ENCODE measurements at places on chromosomes 7 and 10.

DNA sequence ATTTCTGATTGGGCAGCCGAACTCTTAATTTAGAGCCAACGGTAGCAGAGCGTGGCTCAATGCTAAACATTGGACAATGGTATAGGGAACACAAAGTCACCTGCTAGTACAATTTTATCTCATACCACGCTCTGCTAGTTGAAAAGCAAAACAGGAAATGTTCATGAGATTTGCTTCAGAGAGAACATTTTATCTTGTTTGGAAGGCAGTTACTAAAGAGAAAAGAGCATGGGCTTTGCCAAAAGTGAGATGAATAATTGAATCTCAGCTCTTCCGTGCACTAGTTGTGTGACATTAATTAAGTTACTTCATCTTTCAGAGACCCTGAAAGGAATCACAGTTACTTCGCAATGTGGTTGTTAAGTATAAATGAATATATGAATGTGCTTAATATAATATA, 161.5 kb upstream of the FAM13C start:
- no peak for DNase-seq

DNA sequence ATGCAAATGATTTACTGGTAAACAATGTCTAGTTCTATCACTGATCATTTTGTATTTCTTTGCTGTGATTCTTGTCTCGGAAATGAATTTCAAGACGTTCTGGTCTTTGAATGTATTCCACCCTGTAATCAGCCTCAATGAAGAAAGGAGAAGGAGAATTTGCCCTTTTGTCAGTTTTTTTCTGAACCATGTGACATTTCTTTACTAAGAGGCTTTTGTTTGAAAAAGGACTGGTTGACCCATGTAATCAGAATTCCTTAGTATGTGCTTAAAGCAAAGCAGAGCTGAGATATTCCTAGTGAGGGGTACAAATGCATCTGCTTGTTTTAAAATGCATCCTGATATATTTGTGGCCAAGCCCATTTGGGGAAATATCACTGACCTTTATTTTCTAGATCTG, 581.6 kb downstream of the ETV1 start:
- no peak for DNase-seq

- no peak for DNase-seq
Measured at GRCh38 chr7:100166317-100166940, 2.0 kb downstream of the GAL3ST4 start.

- no peak for DNase-seq
Measured at GRCh38 chr7:123727071-123727837, 21.5 kb downstream of the WASL start.

GRCh38 chr7:138645284-138645683, 55.9 kb downstream of the SVOPL start:
- no peak for DNase-seq

DNA sequence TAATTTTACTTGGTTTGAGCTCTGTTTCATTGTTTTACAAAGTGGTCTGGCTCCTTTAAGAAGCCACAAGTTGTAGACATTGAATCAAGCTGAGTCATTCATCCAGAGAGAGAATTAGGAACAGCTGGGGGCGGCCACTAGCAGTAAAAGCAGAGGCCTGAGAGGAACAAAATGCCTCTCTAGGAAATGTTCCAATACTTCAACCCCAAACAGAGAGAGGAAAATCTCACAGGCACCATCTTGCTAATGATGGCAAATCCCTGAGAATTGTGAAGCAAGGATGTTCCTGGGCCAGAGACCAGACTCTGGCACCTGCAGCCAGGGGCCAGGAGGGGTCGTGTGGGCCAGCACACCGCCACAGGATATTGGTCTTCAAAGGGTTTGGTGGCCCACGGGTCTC, 26.5 kb upstream of the TRIL start:
- DNase-seq: no peak

GRCh38 chr10:99695761-99696160, 36.2 kb downstream of the COX15 start:
- DNase-seq: no peak

GRCh38 chr7:120053390-120053961, 219.5 kb upstream of the KCND2 start:
- DNase-seq: no peak

DNA sequence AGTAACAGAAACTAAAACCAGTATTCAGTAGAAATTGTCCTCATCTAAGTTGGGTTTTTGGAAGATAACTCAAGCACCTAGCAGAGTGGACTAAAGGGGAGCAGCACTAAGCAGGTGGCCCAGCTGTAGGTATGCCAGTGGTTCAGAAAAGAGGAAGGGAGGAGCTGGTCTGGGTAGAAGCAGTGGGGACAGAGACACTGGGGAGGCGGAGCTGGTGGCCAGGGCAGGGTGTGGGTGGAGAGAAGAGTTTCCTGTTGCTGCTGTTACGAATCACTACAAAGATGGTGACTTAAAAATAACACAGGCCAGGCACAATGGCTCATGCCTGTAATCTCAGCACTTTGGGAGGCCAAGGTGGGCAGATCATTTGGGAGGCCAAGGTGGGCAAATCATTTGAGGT, 136.2 kb downstream of the WDR11 start:
- no peak for DNase-seq

- DNase-seq: peak; percentile 60
Measured at GRCh38 chr10:91632671-91633550, at the start of gene PPP1R3C. TSS of gene PPP1R3C (minus strand) at chr10:91633071. CDS start at chr10:91632969, 102 bp downstream.

DNA sequence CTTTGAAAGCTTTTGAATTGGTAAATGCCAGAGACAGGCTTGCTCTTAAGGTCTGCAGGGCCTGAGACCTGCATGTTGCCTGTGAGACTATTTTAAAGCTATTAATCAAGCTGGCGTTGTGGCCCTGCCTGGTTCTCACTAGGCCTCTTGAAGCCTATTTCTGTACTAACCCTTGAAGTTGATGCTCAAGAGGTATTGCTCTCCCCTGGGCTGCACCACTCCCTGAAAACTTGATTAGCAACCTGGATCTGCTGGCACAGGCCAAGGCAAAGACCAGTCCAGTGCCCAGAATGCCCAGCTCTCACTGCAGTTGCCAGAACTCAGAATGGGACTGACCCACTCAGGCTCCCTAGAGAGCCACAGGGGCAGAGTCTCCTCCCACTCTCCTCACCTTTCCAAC, 220.0 kb upstream of the MEOX2 start:
- DNase-seq: no peak

- DNase-seq: no peak
Measured at GRCh38 chr7:1361016-1361755, 98.1 kb downstream of the MICALL2 start.

DNA sequence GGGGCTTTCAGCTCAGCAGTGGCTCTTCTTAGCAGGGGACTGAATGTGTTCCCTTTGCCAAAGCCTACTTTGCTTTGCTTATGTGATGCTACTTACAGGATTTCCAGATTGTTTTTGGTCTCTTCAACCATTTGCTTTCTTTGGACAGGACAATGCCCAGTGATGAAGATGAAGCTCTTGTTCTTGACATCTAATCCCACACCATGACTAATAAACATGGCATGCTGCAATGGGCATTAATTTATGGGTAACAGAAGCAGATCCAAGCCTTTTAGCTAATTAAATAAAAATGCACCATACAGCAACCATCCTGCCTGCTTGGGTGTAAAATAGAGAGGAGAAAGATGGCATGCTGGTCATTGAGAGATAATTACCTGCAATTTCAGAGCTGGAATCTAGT, 175.5 kb upstream of the ITGB1 start:
- DNase-seq: no peak

DNA sequence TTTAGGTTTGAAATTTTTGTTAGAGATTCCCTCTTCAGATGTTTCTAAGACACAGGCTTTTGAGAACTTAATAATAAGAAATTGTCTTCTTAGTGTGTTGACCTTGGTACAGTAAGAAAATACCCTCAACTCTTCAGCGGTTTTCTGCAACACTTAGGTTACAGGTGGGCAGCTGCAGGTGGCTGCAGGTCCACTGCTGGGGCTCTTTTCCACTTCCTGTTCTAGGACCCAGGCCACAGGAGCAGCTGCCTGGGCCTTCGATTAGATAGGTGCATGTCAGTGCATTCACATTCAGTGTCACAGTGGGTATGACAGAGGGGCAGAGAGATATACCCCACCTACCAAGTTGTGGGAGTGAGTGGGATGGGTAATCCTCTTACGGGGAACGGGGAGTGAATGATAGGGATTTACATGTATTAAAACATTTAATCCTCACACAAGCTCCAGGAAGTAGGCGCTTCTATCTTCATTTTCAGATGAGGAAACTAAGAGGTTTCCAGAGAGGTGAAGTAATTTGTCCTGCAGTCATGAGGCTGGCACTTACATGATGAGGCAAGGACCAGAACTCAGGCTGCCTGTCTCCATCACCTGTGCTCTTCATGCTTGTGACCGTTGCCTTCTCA, 20.2 kb upstream of the SUV39H2 start:
- no peak for DNase-seq

DNA sequence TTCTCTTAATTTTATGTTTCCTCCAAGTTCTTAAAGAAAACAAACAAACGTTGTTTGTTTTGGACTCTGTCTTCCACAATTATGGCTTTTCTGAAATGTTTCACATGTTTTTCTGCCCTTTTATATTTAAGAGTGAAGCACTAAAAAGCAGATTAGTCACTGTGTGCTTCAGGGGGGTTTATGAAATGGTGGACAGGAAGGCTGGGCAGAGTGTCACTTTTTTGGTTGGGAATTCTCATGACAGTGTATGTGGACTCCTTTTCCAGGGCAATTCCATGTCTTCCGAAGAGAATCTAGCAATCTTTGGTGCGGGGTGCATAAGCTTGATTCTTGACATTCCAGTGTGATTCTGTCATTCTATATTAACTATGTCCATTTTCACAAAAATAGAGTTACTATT, 669.4 kb downstream of the PARD3 start:
- no peak for DNase-seq

- no peak for DNase-seq
Measured at GRCh38 chr7:35819954-35820703, 19.3 kb downstream of the SEPTIN7 start.

- peak; percentile 30 for DNase-seq
Measured at GRCh38 chr10:125001313-125002046, 59.6 kb downstream of the ZRANB1 start.

GRCh38 chr10:5614155-5614721, 52.2 kb downstream of the ASB13 start:
- DNase-seq: no peak

- DNase-seq: peak; percentile 31
Measured at GRCh38 chr10:113132591-113133121, 182.6 kb downstream of the TCF7L2 start.

DNA sequence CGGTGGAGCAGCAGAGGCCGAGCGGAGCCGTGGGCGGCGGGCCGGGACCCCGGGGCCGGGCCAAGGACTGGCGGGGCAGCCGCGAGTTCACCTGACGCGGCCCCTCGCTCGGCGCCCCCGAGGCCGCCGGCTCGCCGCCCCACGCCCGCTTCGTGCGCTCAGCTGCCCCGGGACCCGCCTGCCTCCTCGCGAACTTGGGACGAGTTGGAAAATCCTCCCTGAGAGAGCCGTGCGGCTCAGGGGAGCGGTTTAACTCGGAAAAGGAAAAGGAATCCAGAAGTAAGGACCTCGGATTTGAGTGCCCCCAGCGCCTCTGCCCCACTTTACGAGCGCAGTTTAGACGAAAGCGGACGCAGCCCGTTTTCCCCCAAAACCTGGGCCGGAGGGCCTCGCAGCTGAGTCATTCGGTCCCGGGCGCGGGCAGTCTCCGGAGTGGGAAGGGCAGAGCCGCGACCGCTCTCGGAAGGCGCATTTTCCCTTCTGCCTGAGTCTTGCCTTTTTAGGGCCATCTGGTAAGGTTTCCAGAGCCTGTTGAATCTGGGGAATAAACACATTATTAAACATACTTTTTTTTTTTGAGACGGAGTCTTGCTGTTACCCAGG, 744 bp downstream of the CREM start:
- DNase-seq: peak; percentile 42

- no peak for DNase-seq
Measured at GRCh38 chr7:155401231-155401630, 56.7 kb upstream of the EN2 start.

DNA sequence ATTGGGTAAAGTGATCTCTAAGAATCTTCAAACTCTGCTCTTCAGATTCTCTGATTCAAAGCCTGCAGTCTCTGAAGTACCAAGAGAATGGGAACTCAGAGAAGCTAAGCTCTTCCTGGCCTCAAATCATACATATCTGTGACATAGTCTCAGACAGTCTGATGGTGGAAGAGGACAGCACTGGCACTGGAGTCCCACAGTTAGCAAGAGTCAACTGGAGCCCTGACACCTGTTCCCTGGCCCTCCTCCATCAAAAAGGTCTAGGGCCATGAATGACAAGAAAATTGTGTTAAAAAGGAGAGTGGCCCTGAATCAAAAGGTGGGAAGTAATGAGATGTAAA, 37.7 kb downstream of the PRSS2 start:
- DNase-seq: no peak

DNA sequence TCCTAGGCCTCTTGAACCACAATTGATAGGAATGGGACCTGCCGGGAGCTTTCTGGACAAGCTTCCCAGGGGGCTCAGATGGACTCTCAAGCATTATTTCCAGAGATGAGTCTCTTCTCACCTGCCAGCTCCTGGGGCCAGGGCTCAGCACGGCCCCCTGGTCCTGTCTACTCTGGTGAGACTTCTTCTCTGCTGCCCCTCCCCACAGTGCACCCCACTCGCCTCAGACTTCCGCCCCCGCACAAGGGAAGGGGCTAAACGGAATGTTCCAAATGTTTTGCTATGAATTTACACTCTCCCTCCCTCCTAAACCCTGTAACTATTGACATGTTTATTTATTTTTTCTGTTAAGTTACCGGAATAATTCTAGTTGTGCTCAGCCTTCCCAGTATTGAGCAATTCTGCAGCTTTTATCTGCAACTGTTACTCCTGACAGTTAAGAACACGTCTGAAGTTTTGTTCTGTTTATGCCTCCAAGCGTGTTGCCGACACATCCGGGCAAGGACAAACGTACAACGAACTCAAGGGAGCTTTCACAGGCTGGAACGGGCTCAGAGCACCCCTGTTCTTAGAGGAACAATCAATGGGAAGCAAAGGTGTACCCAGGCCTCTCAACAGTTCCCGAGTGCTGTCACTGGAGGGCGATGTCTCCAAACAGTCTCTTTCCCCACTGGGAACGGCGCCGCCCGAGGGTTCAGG, 55.2 kb downstream of the FHIP2A start:
- DNase-seq: peak; percentile 65

DNA sequence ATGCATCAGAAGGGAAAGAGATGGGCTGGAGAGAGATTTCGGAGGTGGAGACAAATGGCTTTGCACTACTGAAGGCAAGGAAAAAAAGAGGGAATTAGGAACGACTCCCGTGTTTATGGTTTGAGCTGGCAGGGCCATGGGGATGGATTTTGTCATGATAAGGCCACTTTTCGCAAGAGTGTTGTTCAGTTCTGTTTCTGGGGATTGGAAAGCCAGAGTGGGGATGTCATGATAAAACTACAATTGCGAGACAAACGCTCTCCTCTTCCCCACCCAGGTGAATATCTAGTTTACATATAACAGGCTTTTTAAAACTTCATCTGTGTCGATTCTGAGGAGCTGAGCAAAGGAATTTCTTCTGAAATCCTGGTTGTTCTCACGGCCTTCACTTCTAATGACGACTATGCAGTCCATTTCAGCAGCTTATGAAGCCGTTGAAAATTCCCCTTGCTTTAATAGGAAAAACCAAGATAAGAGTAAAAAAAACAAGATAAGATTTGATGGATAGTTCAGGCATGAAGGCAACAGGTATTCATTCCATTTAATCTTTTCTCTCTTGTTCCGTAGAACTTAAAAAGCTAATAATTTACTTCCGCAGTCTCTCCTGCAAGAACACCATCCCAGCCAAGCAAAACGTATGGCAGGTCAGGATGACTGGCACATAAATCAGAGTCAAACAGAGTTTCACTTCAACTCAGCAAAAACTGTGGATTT, 245.6 kb upstream of the PITRM1 start:
- DNase-seq: no peak
